ENCODE measurements at places on chromosomes 12 and 14.

- no peak for DNase-seq
Observed at GRCh38 chr14:84202486-84202885, 1327.5 kb upstream of the FLRT2 start.

DNA sequence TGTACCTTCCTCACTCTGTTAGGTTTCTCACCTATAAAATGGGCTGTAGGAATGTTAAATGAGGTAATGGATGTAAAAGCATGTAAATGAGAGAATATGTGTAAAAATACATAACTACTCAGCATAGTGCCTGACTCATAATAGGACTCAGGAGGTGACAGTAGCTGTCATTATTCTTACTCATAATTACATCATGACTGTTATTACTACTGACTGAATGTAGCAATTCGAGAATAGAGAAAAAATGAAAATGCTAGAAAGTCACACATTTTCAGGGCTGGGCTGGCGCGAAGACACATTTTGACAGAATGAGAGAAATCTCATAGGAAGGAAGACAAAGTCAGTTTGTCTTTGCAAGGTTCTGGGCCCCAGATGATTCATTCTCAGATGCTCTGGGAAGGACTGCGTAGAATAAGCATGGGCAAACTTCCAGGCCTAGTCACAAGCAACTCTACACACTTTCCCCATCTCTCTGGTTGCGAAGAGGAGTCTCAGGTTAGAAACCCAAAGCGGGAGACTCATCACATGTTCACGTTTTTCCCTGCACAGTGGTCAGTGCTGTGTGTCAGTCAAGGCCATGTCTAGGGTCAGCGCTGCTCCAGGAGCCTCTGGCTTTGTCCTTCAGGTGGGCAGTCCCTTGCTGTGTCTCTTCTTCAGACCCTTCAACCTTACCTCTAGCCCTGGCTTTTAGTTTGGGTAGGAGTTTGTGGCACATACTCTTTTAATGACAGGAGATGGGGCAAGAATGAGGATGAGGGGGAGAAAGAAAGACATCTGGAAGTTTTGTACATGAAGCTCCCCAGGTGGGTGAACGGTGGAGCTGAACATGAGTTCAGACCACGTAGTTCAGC, 8.4 kb downstream of the GPRC5A start:
- no peak for DNase-seq

- DNase-seq: no peak
Observed at GRCh38 chr12:104055686-104056388, 5.8 kb upstream of the GLT8D2 start.

DNA sequence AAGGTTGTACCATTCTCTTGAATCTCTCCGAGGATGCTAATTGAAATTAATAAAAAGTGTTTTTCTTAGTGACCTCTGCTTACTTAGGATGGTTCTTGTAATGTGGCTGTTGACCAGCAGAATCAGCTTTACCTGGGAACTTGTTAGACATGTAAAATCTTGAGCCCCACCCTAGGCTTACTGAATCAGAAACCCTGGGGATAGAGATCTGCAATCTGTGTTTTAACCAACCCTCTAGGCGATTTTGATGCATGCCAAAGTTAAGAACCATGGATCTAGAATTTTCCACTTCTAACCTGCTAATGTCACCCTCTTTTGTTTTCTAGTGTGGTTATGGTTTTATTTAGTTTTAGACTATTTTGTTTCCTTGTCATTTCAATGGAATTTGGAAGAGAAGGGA, 6.5 kb downstream of the NUBPL start:
- DNase-seq: no peak

DNA sequence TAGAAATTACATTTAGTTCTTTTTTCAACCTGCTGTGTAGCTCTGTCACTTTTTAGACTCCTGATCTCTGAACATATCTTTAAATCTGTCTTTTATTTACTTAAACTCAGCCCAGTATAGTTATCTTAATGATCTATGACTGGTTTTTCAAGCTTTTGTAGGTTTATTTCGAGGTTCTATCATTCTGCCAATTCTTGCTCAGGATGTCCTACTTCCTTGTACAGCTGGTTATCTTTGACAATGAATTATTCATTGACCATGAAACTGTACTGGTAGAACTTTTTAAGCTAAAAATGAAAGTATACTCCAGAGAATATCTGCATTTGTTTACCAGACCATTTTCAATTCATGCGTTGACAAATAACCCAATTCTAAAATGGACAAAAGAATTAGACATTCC, 37.8 kb downstream of the TC2N start:
- no peak for DNase-seq

- no peak for DNase-seq
Observed at GRCh38 chr12:6905414-6906040, 905 bp downstream of the LRRC23 start.

GRCh38 chr12:91108196-91108755, 3.0 kb downstream of the LUM start:
- DNase-seq: no peak

GRCh38 chr12:44930972-44931600, 55.0 kb upstream of the NELL2 start:
- DNase-seq: no peak

DNA sequence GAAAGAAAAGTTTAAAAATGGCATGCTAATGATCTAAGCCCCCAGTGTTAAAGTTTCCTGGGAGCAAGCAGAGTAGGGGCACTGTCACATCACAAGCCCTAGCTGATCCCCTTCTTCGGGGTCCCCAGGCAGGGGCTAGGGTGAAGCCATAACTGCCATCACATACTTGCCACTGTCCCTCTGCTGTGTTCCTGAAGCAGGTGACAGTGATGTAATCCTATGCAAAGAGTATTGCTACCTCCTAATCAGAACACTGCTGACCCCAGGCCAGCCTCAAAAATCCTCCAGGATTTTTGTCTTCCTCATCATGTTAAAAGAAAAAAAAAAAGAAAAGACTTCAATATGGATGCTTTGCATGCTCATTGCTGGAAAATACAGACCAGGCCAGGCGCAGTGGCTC, 1.2 kb upstream of the RFC5 start:
- DNase-seq: no peak

DNA sequence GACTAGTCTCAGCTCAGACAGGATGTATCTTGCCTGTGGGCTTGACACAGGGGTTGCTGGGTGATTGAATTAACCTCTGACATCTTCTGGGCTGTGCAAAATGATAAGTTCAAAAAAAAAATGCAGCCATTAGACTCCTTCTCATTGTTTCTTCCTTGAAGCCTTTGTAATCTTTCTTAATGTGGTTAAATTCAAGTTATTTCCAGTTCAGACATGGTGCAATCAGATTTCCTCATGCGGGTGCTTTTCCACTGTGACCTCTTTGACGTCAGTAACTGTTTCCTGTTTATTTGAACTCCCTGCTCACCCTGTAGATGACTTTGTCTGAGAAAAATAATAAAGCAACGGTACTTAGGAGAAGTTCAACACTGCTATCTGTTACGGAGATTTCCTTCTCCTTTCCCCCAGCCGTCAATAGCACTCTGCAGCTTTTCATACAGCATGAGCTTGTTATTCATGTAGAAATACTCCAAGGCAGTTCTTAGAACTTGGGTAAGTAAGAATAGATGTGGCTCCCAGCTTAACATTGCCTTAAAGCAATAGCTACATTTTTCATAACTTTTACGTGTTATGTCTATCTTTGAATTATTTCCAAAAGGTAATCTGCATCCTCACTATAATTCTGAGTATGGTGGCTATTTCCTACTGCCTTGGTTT, 155.5 kb downstream of the PRKCH start:
- DNase-seq: peak; percentile 40

GRCh38 chr12:31714406-31715271, 14.2 kb downstream of the AMN1 start:
- no peak for DNase-seq

GRCh38 chr12:132117558-132117875, 26.6 kb downstream of the DDX51 start:
- DNase-seq: no peak

DNA sequence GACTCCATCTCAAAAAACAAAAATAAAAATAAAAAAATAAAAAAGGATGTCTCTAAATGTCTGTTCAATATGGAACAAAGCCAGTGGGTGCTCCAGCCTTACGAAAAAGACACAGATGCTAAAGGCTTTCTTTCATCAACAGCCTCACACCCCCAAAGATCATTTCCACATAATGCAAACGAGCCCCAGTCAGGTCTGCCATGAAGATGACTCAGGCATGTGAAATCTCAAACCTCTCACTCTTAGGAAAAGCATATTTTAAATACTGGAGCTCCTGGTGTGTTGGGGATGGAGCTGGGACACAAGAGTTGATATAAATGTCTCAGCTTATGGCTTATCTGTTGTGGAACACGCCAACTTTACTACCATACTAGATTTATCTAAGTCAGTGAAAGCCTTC, 49.9 kb upstream of the PLXNC1 start:
- DNase-seq: no peak

GRCh38 chr12:108063192-108063591, 65.9 kb upstream of the WSCD2 start:
- DNase-seq: no peak

- DNase-seq: no peak
Observed at GRCh38 chr14:34222867-34223266, 239.2 kb downstream of the SPTSSA start.

GRCh38 chr12:67047634-67048033, 221.5 kb upstream of the CAND1 start:
- DNase-seq: no peak

DNA sequence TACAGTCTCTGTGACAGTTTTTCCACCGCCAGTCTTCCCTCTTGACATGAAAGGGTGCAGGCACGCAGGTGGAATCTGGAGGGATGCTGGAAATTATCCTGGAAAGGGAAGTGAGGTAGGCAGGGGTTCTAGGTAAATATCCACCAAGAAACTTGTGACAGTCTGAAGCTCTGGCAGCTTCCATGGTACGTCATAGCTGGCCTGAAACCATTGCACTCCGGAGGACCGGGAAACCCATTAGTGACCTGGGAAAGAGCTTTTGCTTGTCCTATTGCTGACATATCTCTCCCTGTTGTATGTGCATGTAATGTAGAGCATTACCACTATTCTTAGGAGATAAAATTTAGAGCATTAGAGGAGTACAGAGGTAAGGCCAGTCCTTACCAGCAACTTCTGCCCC, 275.9 kb downstream of the EGLN3 start:
- DNase-seq: no peak

DNA sequence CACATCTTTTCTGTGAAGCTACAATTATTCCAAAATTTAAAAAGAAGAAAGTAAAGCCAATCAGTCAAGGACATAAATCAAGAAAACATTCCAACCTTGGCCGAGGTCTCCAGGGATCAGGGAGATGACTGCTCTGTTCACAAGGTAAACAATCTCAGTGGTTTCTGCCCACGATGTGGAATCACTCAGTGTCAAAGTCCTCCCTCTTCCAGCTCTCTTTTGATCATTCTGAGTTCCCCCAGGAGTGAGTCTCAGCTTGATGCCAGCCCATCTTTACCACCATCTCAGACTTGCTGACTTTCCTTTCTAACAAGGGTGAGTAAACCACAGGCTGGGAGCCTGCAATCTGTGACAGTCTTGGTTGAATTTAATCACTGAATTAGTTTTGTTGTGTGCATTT, 4.8 kb upstream of the SERPINA9 start:
- no peak for DNase-seq

DNA sequence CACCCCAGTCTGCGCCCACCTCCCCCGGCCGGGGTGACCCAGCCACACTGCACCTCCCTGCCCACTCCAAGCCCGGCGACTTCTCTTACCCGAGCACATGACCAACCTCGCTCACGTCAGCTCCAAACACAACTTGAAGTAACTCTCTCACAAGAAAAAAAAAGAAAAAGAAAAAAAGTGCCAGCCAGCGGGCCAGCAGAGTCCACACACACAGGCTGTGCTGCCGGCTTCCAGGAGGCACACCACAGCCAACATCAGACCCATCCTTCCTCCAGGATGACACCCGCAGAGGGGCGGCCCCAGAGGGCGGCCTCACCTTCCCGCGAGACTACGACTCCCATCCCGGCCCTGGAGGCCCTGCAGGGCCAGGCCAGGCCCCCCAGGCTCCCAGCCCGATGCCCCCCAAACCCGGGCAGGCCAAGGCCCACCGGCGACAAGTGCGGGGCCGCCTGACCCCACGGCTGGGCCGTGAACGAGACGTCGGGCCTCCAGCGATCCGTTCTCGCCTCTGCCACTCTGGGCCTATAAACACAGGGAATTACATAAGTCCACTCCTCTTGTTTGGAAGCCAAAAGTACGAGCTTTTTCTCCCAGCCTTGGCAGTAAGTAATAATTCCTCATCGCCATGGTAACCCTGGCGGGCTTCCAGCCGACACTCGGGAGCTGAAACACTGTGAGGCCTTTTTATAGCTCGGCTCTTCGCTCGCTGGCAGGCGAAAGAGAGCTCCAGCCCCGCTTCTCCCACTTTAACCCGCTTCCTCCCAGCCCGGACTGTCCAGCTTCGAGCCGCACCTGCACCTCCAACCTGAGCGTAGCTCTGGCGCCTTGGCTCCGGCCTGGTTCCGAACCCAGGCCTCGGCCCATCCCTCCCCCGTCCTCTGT, 49.1 kb downstream of the NCOR2 start:
- no peak for DNase-seq

DNA sequence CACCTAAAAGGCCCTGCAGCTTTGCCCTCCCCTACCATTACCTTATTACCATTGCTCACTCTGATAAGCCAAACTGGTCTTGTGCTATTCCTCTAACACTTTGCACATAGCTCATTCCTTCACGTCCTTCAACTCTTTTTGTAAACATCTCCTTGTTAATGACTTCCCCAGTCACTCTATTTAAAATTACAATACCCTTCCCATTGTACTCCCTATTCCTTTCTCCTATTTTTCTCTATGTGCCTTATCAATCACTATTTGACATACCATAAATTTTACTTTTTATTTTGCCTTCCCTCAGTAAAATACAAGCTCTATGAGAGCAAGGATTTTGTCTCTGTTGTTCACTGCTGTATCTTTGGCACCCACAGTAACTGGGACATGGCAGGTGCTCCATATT, 5.4 kb downstream of the SARNP start:
- no peak for DNase-seq

DNA sequence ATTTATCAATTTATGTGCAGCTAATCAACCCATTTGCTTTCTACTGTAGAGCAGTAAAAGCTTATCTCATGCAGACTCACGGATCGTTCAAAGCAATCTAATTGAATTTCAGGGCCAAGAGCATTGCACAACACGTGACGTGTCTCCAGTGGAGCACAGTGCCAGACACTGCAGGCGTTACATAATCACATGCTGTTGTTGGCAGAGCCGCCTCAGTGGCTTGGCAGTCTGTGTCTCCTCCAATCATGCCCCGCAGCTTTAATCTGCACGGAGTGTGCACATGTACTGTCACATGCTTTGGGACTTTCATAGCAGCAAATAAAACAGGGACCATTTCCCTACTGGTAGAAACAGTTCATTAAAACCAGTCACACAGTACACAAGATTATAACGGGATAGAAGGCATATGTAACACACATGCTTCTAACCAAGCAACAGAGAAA, 309.3 kb downstream of the ITPR2 start:
- DNase-seq: no peak

- no peak for DNase-seq
Observed at GRCh38 chr12:68794653-68795251, 13.2 kb upstream of the MDM2 start.

All from stimulated activated CD8-positive, alpha-beta memory T cell treated with anti-CD3 and anti-CD28 coated beads, Interleukin-15, amount 100 ng/mL, for 1 hour (primary cell).